ENCODE measurements at places on chromosomes 5 and 9. TPM values are rescaled to one million over a fixed set of nuclear protein-coding genes. Genes with fewer than 3 reads are reported as not detected.

Gene DAB2
- 93.1 TPM for polyA plus RNA-seq

Gene CORO2A
- polyA plus RNA-seq, result 0.24 TPM

Gene IL31RA
- polyA plus RNA-seq, result 0.99 TPM

Gene BTNL8
- 0.31 TPM for polyA plus RNA-seq

Gene KCNV2
- polyA plus RNA-seq, result 0.14 TPM

Gene PKD2L2
- 0.22 TPM for polyA plus RNA-seq

All from muscle of back (tissue), 13 donors.